ENCODE measurements at places on chromosomes 5 and 9. TPM values are rescaled to one million over a fixed set of nuclear protein-coding genes. Genes with fewer than 3 reads are reported as not detected.

The AQP3 gene
- polyA plus RNA-seq, result 543 TPM

The FEM1C gene
- polyA plus RNA-seq, result 3.8 TPM

The CCDC171 gene
- 0.05 TPM for polyA plus RNA-seq

The TTC16 gene
- 0.28 TPM for polyA plus RNA-seq

The RIGI gene
- 21.5 TPM for polyA plus RNA-seq

The CDX1 gene
- not detected for polyA plus RNA-seq

The ATP6V0E1 gene
- 503 TPM for polyA plus RNA-seq

The SPINK1 gene
- not detected for polyA plus RNA-seq

The NDST1 gene
- polyA plus RNA-seq, result not detected

The TAF11L5 gene
- not detected for polyA plus RNA-seq

The C5orf58 gene
- polyA plus RNA-seq, result 0.44 TPM

The FREM1 gene
- not detected for polyA plus RNA-seq

The ZNF454 gene
- polyA plus RNA-seq, result not detected

The CRB2 gene
- not detected for polyA plus RNA-seq

The ELAVL2 gene
- not detected for polyA plus RNA-seq

The GRM6 gene
- polyA plus RNA-seq, result not detected

The LEAP2 gene
- polyA plus RNA-seq, result 0.44 TPM

The PTGES2 gene
- 38.0 TPM for polyA plus RNA-seq

The LTC4S gene
- 4.3 TPM for polyA plus RNA-seq

The SLC25A2 gene
- 0.12 TPM for polyA plus RNA-seq

The CDKN2B-AS1 gene
- not detected for polyA plus RNA-seq

The TMEFF1 gene
- polyA plus RNA-seq, result not detected

The MYOT gene
- 0.37 TPM for polyA plus RNA-seq

The HINT2 gene
- polyA plus RNA-seq, result 77.4 TPM

The MOB3B gene
- polyA plus RNA-seq, result not detected

The HABP4 gene
- polyA plus RNA-seq, result 19.8 TPM

The FOXE1 gene
- polyA plus RNA-seq, result not detected

The KLF4 gene
- polyA plus RNA-seq, result not detected

The FAM200C gene
- polyA plus RNA-seq, result 0.33 TPM

The CD274 gene
- polyA plus RNA-seq, result 1.6 TPM

The DMRT3 gene
- not detected for polyA plus RNA-seq

The RASGEF1C gene
- not detected for polyA plus RNA-seq

All from CD4-positive, CD25-positive, alpha-beta regulatory T cell (primary cell).